ENCODE measurements at places on chromosomes 2 and 18.
A peak's percentile ranks its signal among the peaks of the same experiment; 100 is the strongest.

GRCh38 chr2:66775730-66776422 lies 341.0 kb downstream of the MEIS1 start:
- no peak for DNase-seq

GRCh38 chr2:190563109-190563508 lies 28.6 kb upstream of the NEMP2 start:
- DNase-seq = no peak

- DNase-seq = no peak
Observed at GRCh38 chr2:202778217-202778616, 93.3 kb downstream of the ICA1L start.

DNA sequence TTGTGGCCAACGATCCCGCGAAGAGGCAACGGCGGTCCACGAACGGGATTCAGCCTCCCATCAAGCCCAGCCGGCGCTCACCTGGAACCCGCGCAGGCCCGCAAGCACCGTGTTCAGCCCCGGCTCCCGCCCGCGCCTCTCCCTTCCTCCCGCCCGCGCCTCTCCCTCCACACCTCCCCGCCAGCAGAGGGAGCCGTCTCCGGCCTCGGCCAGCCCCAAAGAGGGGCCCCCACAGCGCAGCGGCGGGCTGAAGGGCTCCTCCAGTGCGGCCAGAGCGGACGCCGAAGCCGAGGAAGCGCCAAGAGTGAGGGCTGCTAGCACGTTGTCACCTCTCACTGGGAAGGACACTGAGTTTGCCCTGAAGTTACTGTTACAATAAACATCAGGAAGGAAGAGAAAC lies 55.3 kb upstream of the LAPTM4A start:
- no peak for DNase-seq

DNA sequence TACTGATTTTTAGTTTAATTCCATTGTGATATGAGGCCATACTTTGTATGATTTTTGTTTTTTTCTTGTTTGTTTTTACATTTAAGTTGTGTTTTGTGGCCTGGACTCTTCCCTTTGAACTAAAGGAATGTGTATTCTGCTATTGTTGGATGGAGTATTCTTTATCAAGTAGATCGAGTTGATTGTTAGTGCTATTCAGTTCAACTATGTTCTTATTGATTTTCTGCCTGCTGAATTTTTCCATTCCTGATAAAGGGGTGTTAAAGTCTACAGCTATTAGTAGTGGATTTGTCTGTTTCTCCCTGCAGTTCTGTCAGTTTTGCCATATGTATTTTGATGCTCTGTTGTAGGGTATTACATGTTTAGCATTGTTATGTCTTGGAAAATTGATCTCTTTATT lies 14.5 kb downstream of the RNF144A start:
- no peak for DNase-seq

- DNase-seq = peak; percentile 65
Observed at GRCh38 chr2:227106845-227107759, 56.9 kb downstream of the COL4A4 start.

DNA sequence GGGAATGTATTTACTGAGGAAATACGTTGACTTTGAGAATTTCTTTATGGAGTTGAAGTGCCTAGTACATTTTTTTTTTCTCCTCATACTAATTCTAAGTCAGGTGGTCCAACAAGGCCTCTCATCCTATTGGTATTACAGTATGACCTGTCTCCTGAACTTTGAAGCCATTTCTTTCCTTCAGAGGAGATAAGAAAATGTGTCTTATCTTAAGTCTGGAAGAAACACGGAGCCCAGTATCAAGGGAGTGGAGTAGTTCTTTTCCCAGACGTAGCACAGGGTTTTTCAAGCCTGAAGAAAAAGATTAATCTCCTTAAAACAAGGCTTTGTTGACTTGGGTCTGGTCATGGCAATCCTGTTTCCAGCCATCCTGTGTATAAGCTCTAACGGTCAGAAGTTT lies 11.6 kb upstream of the CPS1 start:
- no peak for DNase-seq

- no peak for DNase-seq
Observed at GRCh38 chr2:2834516-2835254, 503.6 kb upstream of the MYT1L start.

GRCh38 chr2:176612036-176612435 lies 342.8 kb downstream of the MTX2 start:
- DNase-seq = no peak

GRCh38 chr2:3151153-3151918 lies 226.3 kb downstream of the EIPR1 start:
- DNase-seq = no peak

DNA sequence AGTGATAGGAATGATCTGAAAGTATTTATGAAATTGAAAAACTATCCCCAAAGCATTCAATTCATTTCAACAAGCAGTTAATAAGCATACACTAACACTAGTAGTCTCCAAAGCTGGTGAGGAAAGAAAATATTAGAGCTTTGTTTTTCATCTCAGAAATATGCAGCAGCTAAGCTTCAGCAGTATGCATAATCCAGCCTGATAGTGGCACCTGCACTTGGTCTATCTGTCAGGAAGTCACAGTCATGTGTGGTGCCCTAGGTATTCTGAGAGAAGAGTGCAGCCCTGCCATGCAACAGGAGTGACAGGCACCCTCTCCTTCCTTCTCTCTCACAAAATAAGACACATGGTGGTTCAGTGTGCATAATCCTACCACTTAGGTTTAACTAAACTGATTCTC lies 158.8 kb downstream of the DYM start:
- DNase-seq = no peak

DNA sequence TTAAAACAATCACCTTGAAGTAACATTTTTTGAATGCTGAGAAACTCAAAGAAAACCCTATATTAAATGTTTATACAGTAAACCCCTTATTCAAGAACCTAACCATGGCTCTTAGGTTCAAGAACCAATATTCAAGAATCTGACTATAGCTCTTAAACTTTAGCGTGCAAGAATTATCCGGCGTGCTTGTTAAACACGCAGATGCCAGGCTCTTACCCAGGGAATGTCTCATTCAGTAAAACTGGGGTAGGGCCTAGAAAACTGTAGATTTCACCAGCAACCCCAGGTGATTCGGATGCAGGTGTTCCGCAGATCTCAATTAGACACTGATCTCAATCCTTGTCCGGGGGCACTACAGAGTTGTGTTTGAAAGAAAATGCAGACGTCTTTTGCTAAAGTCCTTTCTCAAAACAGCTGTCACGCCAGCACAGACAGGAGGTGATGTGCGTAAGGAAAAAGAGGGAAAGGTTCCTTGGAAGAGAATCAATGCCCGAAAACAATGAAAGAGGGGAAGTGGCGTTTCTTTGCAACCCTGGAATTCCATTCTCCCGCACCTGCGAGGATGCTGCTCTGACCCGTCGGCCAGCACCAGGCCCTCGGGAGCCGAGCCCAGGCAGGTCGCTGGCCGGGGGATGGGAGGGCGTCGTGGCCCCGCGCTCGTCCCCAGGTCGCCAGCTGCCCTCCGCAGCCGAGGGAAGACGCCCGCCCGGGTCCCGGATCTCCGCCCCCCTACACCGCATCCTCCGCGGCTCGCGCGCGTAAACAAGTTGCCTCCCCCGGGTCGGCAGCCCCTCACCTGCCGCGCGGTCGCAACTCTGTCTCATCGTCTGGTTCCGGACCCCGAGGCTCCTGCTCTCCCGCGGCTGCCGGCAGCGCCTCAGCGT lies 851 bp downstream of the EIF2AK3 start:
- peak; percentile 63 for DNase-seq

- DNase-seq = no peak
Observed at GRCh38 chr2:143901185-143901842, 618.6 kb downstream of the ZEB2 start.

DNA sequence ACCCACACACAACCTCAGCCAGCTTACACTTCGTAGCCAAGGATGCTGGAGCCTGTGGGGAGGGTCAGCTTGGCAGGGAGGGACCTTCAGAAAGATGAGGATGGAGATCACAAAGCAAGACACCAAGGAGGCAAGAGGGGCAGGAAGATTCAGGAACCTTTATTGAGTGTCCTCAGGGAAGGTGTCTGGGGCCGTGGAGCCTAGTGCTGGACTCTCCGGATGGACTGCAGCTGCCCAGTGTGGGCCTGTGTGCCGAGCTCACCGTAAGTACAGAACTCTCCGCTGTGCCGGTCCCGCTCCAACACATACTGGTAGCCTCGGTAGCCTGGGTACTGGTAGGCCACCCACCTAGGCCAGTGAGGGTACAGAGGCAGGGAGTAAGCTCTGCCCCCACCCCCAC lies 3.2 kb downstream of the CRYBA2 start:
- no peak for DNase-seq

GRCh38 chr2:233075141-233075965 lies 15.2 kb downstream of the INPP5D start:
- DNase-seq = no peak

DNA sequence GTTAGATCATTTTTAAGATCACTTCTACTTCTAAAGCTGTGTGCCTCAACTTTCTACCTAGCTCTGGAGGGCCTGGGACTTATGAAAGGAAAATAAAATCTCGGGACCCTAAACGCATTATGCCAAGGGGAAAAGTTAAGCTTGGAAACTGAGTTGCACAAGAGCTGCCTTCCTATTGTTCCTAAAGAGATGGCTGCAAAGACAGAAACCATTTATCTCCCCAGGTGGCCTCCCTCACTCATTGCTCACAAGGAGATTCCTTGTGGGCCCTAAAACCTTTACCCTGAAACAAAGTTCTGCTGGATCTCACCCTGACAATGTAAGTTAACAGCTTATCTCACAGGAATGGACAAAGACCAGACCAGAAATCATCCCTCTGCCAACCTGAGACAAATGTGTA lies 26.8 kb downstream of the TUBB6 start:
- DNase-seq = no peak

GRCh38 chr2:171965238-171965637 lies 34.5 kb upstream of the METAP1D start:
- DNase-seq = no peak

DNA sequence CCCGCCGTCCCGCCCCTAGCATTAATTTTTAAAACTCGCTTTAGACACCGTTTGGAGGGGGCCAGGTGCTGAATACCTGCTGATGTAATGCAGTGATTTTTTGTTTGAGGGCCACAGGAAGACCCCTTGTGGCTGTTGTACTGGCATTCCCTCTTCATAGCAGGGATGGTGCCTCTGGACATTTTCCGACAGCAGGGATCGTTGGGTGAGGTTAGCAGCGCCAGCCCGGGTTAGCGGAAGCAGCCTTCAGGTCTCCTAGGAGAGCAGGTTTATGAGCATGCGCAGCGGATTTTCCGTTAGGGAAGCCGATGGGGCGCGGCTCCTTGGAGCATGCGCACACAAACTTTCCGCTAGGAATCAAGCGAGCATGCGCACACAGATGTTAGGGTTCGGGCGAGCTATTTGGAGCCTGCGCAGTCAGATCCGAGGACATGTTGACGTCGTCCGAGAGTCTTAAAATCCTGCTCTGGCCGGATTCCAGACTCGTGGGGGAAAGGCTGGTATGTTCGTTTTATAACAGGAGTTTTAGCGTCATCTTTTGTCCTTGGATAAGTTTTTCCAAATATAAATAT lies 17.2 kb upstream of the C2orf74 start:
- DNase-seq = peak; percentile 99

DNA sequence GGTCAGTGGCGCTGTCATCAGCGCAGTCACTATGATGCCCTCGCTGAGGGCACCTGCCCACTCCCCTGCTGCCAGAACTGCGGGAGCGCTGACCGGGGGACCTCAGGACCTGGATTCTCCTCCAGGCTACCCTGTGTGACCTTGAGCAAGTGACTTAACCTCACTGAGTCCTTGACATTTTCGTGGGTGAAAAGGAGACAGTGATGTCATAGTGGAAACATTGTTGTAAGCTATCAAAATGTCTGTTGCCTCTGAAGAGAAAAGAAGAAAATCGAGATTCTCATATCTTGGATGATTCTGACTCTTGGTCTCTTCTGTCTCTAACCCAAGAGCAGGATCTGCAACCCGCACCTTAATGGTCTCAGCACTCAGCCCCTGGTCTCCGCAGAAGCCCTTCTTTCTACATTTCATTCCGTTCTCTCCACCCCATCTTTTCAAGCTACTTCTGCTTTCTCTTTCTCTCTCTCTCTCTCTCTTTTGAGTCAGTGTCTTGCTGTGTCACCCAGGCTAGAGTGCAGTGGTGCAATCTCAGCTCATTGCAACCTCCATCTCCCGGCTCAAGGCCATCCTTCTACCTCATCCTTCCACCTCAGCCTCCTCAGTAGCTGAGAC lies 978 bp upstream of the TUBA4A start:
- DNase-seq = no peak

DNA sequence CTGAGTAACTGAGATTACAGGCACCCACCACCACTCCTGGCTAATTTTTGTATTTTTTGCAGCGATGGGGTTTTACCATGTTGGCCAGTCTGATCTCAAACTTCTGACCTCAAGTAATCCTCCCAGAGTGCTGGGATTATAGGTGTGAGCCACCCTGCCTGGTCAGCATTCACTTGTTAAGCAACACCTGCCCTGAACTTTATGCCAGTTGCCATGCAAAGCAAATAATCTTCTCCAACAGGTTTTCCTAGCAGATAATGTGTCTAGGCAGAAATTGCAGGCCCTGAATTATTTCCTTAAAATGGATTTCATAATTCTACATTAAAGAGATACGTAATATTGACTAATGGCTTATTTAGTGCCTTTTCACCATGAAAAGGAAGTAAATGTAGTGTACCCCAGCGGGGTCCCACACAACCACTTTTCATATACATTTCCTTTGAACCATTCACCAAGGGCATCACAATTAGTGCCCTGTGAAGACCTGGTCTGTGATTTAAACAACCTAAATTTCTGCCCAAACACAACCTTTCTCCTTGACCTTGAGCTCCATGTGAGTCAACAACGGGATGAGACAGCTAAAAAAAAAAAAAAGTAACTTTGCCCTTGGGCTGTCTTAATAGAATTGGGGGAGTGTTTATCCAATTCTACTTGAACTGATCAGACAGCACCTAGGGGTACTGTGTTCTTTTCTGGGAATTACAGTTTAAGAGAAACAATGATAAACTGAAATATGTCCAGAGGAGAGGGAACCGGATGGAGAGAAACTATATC lies 41.6 kb downstream of the EEF1B2 start:
- no peak for DNase-seq

- DNase-seq = peak; percentile 26
Observed at GRCh38 chr2:240423788-240424191, 11.7 kb upstream of the GPC1 start.

DNA sequence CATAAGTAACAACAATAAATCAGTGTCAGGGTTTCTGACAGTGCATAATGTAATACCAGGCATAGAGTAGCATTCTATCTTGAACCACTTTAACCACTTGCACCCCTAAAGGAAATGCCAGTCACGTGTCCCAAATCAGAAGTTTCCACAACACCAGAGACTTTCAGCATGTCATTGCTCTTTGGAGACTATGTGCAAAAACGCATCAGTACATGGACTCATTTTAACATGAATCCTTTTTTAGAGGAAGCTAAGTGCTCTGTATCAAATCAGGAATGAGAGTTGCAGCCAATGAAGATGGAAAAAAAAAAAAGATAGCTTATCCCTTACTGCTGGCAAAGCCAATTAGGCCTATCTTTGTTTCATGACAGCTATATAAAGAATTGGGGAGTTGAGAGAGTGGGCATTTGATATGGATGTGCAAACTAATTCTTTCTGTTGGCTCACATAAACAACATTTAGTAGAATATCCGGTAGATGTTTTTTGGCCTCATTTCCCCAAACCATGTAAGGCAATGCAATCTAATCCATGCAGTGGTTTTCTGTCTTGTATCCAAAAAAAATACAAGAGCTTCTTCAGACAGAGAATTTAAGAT lies 353.1 kb downstream of the IRS1 start:
- no peak for DNase-seq

GRCh38 chr2:85936421-85937068 lies 47.8 kb upstream of the ST3GAL5 start:
- no peak for DNase-seq

GRCh38 chr18:36127836-36128529 lies 1.2 kb downstream of the SLC39A6 start:
- no peak for DNase-seq

Measured in femur (tissue), 1 donor.